Naive B cell (primary cell): ENCODE measurements at places on chromosomes 5 and 9. TPM values are rescaled to one million over a fixed set of nuclear protein-coding genes. Genes with fewer than 3 reads are reported as not detected.

Gene CDX1
- not detected for polyA plus RNA-seq

Gene LCN12
- not detected for polyA plus RNA-seq

Gene RASGEF1C
- not detected for polyA plus RNA-seq

Gene FGF10
- polyA plus RNA-seq, result not detected

Gene BICD2
- 25.0 TPM for polyA plus RNA-seq

Gene PKD2L2
- 1.0 TPM for polyA plus RNA-seq

Gene TMOD1
- polyA plus RNA-seq, result 2.2 TPM

Gene S1PR3
- not detected for polyA plus RNA-seq
